Stimulated activated CD8-positive, alpha-beta memory T cell treated with anti-CD3 and anti-CD28 coated beads, Interleukin-4, amount 100 ng/mL, for 4 hours (primary cell): ENCODE measurements at places on chromosomes 3 and 15.

DNA sequence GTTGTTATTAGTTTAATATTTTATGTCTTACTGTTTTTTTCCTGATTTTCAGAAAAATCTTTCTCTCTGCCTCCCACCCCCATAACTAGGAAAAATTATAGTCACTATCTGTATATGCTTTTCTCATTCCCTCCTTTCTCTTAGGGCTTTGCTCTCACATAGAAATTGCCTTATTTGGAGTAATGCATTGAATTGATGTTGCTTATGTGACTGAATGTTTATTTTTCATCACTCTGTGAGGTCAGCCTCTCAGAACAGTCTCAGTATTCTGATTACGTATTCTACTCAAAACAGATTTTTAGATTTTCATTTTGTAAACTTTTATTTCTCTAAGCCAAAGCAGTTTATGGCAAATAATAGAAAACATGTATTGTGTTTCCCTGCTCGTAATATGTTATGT, 121.0 kb downstream of the SLMAP start:
- no peak for DNase-seq

GRCh38 chr15:63933522-63933921, 99.8 kb upstream of the HERC1 start:
- no peak for DNase-seq

- no peak for DNase-seq
These were observed 7.9 kb upstream of the EOMES start for GRCh38 chr3:27729748-27730611.

GRCh38 chr15:40104865-40105516, 3.7 kb downstream of the BMF start:
- DNase-seq = peak; percentile 42

DNA sequence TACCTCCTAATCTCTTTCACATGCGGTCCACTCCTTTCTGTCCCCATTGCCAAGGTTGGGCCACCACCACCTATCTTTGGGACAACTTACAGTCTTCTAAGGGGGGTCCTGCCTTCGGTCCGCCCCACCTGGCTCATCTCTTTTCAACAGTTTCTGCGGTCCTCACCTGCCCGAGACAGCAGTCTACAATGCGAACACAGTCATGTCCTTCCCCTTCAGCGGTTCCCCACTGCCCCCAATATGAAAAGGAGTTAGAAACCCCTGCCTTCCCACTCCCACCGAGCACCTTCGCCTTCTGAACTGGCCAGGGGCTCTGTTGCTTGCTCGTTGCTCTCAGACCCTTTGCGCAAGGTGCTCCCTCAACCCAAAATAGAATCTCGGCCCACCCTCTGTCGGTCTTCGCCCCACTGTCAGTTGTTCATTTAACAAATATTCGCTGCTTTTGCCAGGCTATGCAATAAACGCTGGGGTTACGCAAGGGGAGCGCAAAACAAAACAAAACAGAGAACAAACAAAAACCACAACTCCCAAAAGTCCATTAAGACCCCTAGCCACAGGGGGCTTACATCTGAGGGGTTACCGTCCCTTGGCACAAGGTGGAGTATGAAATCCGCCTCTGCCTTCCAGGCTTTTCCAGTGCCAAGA, 611 bp upstream of the FANCI start:
- no peak for DNase-seq
